Smooth muscle cell of the brain vasculature (primary cell): ENCODE measurements at places on chromosomes 11 and 22.

DNA sequence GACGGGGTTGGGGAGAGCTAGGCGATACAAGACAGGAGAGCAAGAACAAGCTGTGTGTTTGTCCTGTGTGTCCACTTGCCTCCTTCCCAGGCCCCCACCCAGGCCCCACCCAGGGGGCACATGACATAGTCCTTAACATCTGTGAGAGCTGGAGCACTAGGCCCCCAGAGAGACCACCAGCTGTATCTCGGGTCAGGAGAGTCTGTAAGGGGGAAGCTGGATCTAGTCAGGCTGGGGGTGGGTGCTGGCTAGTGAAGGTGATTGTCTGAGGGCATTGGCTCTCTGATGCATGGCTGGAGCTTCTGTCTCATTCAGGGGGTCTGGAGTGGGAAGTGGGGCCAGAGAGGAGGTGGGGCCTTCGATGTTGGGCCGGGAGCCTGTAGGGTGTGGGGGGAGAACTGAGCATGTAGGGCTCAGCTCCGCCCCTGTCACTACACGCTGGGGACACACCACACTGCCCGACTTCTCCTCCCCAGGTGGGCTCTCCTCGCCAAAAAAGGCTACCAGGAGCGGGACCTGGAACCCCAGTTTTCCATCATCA is 571 bp downstream of the P2RX6 start:
- no peak for DNase-seq

DNA sequence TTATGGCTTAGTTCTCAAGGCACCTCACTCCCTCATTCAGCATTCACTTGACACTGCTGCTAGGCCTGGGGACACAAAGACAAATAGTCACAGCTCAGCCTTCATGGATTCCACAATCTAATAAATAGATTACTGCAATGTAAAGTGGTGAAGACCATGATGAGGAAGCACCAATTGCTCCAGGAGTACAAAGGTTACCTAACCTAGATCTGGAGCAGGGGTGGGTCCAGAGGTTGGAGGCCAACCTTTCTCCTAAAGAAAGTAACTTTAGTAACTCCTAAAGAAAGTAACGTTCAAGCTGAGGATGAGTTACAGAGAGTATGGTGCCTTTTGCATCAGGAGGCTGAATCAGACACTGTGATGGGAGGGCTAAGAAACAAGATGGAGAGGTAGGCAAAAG is 4.1 kb downstream of the TRIM3 start:
- DNase-seq = no peak

DNA sequence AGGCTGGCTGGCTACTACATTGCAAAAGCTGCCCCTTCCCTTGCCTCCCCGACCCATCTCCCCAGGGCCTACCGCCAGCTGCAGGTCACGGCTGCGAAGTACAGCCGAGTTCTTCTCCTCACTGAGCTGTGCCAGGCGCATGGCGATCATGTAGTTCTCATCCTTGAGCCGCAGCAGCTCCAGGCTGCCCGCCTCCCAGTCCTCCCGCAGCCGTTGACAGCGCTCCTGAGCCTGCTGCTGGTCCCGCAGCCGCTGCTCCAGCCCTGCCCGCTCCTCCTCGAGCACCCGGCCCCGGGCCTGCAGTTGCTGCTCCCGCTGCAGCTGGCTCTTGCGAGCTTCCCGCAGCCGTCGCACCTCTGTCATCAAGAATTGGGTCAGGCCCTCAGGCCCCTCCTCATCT is 3.3 kb downstream of the CARD10 start:
- no peak for DNase-seq

GRCh38 chr11:34344410-34344767 is 13.4 kb downstream of the ABTB2 start:
- no peak for DNase-seq

- no peak for DNase-seq
Measured at GRCh38 chr11:123152951-123153350, 42.1 kb downstream of the CLMP start.

DNA sequence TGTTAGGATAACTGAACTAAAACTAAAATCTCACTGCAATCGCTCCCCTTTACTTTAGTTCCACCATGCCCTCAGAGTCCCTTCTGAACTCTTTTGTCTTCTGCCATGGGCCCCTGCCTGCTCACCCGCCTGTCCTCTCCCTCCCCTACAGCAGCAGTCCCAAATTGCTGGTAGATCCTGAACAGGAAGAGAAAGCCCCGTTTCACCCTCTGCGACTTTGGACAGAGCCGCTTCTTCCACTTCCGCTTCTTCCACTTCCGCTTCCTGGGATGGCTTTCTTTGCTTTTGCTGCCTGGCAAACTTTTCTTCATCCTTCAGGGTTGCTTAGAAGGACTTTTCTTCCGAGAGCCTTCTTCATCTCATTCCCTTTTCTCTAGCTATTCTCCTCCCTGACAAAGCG is 35.7 kb upstream of the TLCD5 start:
- DNase-seq = no peak

DNA sequence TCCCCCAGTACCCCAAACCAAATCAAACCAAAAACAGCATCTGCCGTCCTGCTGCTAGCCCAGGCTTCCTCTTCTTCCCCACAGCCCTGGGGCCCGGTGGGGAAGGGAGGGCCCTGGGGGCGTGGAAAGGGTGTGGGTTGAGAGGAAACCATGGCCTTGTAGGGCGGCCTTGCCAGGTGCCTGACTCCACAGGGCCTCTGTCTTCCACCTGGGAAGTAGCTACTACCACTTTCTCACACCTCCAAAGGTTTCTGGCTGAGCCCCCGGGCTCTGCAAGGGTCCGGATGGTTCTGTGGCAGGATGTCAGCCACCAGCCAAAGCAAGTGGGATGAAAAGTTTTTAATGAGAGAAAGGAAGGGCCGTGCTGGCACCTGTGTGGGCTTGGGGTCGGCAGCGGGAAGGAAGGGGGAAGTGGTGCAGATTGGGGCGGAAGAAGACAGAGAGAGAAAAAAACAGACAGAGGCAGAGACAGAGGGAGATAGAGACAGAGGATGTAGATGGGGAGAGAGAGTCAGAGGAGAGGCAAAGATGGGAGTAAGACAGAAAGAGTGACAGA is 10.5 kb downstream of the TPST2 start:
- DNase-seq = no peak
